ENCODE measurements at places on chromosomes 3 and 15.

GRCh38 chr3:171556148-171556547 is 95.9 kb upstream of the TNIK start:
- no peak for DNase-seq

DNA sequence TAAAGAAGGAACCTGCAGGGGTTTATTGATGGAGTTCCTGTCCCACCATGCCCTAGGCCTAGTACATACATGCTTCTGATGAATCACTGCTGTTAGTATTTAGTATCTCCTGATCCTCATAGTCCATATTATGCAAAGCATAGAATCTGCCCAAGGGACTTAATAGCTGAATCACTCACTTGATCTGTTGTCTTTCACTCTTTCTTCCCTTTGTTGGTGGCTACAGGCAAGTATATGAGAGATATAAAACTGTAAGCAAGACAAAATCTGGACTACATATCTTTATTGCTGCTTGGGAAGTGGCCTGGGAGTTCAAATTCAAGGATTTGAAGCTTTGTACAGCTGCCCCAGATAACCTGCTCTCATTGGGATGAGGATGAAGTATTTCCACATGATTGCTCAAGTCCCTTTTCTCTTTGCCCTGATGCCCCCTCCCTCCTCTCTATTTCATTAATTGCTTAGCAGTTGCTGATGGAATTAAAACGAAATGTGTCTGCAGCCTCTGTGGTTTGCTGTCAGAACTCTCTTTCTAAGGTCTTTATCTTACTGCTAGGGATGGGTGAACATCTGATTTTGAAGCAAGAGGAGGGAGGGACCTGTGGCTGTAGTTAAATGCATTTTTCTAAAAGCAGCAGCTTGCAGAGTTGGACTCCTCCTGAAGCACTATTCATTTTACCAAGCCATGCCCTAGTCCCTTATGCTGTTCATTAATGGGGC is 114.1 kb downstream of the ZNF609 start:
- DNase-seq = no peak

GRCh38 chr3:42491881-42492507 is 10.4 kb upstream of the VIPR1 start:
- DNase-seq = no peak

DNA sequence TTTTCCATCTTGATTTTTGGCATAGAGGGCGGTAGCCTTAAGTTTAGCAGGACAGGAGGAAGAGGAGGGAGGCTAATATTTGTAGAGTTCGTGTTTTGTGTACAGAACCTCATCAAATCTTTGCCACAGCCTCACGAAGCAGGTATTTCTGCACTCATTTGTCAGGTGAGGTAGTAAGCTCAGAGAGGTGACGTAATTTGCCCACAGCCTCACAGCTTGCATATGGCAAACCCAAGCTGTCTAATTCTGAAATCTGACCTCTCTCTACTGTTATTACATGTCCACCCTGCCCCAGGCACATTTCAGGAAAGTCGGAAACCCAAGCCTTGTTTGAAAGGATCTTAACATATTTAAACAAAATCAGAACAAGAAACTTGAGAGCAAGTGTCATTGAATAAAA is 91.1 kb upstream of the TPM1 start:
- no peak for DNase-seq

- no peak for DNase-seq
Observed at GRCh38 chr3:133871368-133872090, 24.2 kb downstream of the RAB6B start.

- no peak for DNase-seq
Observed at GRCh38 chr3:170848292-170848917, 21.6 kb downstream of the RPL22L1 start.

DNA sequence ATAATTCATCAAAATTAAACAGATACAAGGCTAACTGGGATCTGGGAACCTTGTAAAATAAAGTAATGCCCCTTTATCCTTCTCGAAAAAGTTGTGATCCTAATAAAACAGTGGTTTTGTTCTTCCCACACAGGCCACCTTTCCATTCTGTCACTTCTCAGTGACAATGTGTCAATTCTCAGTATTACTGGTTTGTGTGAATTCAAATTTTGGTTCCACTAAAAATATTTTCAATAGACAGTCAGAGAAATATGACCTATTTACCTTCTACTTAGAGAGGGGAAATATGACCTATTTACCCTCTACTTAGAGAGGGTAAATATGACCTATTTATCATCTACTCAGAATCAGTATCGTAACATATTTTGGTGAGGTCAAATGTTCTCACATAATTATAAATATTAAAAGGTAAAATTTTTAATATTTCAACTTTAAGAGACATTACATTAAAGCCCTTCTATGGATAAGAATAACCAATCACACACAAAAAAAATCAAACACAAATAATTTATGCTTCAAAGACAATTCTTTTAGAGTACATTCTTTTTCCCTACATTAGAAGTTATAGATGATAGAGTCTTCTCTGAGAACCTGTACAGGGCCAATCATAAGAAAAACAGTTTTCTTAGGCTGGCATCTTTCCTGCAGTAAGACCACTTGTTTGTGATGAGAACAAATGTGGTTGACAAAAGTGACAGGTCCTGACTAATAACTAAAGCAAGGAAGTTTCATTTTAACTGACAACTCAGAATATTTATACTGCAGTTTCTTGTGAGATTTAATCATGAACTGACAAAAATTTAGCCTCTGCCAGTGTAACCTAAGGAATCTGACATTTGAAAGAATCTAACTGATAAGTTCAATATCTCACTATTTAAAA is 323.3 kb downstream of the DIPK2A start:
- no peak for DNase-seq

GRCh38 chr3:112364291-112364690 is 31.3 kb downstream of the CD200 start:
- DNase-seq = no peak

- DNase-seq = no peak
Observed at GRCh38 chr3:102896851-102897621, 462.2 kb downstream of the ZPLD1 start.

DNA sequence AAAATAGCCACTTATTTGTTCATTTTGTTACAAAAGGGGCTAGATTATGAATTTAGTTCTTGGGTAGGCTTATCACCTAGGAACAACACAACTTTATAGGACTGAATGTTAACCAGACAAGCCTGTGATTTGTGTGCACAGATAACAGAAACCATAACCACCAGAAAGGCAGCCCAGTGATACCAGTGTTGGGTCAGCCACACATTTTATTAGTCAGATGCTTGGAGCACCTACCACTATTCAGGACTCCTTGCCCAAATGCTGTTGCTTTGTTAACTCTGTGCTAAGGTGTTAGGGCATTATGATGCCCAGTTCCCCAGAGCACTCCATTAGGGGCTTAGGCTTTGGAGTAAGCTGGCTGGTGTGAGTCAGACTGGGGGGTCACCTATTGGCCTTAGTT is 22.5 kb downstream of the PLCL2 start:
- DNase-seq = no peak

- DNase-seq = no peak
Observed at GRCh38 chr3:156675830-156676767, 1.7 kb downstream of the TIPARP start.

DNA sequence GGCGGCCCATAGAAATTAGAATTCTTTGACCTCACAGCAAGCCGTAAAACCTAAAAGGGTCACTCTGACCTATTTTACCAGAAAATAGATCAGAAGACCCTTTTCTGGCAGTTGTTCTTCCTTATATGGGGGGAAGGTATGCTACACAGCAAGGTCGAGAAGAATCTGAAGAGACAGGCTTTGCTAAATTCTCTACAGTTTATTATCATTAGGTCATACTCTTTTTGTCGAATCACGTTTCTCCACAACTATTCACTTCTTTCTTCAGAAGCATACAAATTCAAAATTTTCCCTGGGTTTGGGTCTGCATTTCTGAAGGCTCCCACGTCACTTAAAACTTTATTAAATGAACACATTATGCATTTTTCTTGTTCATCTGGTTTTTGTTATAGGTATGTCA is 229.5 kb upstream of the GRM7 start:
- DNase-seq = no peak

GRCh38 chr3:193829781-193830180 is 236.8 kb downstream of the OPA1 start:
- no peak for DNase-seq

- no peak for DNase-seq
Observed at GRCh38 chr3:64354221-64354620, 129.0 kb upstream of the PRICKLE2 start.

GRCh38 chr3:185657691-185658503 is 71.8 kb downstream of the SENP2 start:
- no peak for DNase-seq

DNA sequence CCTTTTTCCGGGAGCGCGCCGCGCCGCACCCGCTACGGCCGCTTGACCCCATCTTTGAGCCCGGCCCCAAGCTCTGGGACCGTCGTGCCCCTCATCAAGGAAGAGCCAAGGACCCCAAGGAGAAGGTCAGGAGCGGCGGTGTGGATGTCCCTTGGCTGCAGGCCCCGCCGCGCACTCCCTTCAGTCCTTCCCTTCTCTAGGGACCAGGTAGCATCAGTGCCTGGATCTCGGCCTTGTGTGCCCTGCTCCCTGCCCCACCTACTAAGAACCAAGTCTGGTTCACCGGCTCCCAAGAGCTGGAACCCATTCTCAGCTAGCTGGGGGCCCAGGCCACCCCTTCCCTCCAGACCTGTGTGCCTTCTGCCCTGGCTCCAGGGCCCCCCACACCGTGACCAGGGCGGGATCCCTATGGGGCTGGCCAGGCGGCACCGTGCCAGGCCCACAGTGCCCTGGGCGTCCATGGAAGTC is 69.3 kb upstream of the CGNL1 start:
- no peak for DNase-seq

DNA sequence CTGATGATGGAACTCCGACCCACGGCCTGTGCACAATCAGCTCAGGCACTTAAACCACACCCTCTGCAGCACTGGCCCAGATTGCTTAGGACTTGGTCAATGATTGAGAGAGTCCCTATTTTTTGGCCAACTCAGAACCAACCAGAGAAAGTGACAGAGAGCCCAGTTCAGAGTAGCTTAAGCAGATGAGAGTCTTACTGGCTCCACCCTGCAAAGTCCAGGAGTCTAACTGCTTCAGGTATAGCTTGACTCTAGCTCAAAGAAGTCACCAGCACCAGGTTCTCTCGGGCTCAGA is 20.1 kb downstream of the SLC6A20 start:
- DNase-seq = no peak

- DNase-seq = no peak
Observed at GRCh38 chr15:71245588-71245987, 130.3 kb downstream of the THSD4 start.

GRCh38 chr3:142287866-142288638 is 62.7 kb upstream of the GK5 start:
- no peak for DNase-seq

GRCh38 chr3:177119829-177120228 is 77.5 kb downstream of the TBL1XR1 start:
- DNase-seq = no peak

- DNase-seq = no peak
Observed at GRCh38 chr15:90165659-90166489, 35.3 kb upstream of the SEMA4B start.

DNA sequence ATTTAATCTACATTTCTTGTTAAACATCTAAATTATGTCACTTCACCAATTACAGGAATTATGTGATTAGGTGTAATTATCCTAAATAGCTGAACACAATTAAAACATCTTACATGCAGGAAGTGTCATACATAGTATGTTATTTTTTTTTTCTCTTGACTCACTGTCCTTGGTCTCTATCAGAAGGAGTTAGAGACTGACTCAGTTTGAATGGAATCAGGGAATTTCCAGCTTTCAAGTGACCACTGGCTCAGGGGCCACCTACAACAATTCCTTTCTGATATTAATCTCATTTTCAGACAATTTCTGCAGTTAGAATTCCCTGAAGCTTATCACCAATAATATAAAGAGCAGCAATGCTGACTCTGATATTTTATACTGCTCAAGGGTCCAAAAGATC is 400.7 kb downstream of the ROBO1 start:
- no peak for DNase-seq

DNA sequence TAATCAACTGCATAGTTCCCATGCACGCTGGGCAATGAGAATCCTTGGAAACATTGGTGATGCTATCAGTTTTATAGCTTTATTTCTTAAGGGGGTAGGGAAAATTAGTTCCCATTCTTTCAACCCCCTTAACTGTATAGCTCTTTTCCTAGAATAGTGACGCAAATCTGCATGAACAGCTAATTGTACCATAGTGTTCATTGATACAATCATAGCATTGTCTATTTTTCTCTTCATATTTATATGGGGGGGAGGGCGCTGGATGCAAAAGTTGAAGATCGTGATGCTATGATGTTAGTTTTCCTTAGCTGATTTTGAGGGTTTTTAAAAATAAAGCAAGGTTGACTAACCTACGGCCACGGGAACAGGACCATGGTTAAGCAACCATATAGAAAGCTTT is 32.4 kb upstream of the SAMMSON start:
- DNase-seq = no peak

- DNase-seq = no peak
Observed at GRCh38 chr3:171384101-171384891, 75.9 kb downstream of the TNIK start.

DNA sequence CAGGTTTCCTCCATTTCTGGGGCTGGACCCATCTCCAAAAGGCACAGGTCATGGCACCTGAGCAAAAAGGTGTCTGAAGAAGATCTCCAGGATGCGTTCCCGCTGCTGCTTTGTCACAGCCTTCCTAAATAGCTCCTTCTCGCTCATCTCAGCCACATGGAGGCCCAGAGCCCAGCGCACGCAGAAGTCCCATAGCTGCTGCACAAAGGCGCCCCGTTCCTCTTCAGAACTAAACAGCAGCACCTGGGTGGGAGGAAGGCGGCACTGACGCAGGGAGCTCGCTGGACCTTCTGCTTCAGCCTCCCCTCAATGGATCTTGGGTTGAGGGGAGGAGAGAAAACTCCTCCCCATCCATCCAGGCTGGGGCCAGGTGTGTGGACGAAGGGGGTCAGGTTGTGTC is 8.4 kb downstream of the DUOX2 start:
- peak; percentile 21 for DNase-seq

DNA sequence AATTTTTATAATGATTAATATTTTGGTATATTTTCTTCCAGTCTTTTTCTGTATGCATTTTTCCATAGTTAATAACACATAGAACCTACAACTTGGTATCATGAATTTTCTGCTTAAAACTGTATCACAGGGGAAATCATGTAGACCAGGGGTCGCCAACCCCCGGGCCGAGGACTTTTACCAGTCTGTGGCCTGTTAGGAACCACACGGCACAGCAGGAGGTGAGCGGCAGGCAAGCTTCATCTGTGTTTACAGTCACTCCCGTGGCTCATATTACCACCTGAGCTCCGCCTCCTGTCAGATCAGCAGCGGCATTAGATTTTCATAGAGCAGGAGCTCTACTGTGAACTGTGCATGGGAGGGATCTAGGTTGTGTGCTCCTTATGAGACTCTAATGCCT is 54.7 kb downstream of the RPL22L1 start:
- DNase-seq = no peak

- no peak for DNase-seq
Observed at GRCh38 chr3:126137490-126138130, 42.8 kb downstream of the ALDH1L1 start.

DNA sequence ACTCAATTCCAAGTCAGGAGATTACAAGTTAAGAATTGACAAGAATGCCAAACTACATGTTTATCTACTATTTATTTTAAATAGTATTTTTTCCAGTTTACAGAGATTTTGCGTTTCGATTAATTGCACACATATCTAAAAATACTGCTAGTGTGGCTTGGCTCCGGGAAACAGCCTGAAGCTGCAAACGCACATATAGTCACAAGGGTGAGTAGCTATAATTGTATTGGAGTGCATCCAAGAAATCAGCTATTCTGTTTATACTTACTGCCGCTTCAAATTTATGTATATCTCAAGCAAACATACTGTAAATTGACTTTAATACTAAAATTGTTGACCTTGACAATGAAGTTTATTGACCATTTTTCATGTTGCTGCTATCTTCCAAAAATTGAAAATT is 77.0 kb upstream of the PLSCR5 start:
- no peak for DNase-seq

GRCh38 chr3:123760817-123761216 is 123.3 kb downstream of the MYLK start:
- no peak for DNase-seq

All from H7 (cell line).